ENCODE measurements at places on chromosomes 4 and X.
A peak's percentile ranks its signal among the peaks of the same experiment; 100 is the strongest.

GRCh38 chrX:16671005-16671404 lies 21.0 kb downstream of the S100G start:
- peak; percentile 10 for DNase-seq

DNA sequence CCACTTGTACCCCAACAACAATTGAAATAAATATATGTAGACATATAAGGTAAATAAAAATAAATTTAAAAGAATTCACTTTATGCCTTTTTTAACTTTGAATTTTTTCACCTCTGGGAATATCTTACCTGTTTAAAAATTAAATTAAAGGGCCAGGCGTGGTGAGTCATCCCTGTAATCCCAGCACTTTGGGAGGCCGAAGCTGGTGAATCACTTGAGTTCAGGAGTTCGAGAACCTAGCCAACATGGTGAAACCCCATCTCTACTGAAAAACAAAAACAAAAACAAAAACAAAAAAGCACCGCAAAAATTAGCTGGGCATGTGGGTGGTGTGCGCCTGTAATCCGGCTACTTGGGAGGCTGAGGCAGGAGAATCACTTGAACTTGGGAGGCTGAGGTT lies 164.8 kb downstream of the AASDH start:
- no peak for DNase-seq

DNA sequence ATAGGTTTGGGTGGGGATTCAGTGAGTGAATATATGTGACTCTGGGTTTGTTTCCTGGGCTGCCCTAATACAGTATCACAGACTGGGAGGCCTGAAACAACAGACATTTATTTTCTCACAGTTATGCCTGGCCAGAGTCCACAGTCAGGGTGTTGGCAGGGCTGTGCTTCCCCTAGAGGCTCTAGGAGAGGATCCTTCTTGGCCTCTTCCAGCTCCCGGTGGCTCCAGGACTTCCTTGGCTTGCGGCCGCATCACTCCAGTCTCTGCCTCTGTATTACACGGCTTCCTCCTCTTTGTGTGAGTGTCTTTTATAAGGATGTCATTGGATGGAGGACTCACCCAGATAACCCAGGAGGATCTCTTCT lies 5.2 kb upstream of the JAKMIP1 start:
- DNase-seq = no peak

GRCh38 chr4:815464-816146 lies 10.3 kb downstream of the CPLX1 start:
- no peak for DNase-seq

DNA sequence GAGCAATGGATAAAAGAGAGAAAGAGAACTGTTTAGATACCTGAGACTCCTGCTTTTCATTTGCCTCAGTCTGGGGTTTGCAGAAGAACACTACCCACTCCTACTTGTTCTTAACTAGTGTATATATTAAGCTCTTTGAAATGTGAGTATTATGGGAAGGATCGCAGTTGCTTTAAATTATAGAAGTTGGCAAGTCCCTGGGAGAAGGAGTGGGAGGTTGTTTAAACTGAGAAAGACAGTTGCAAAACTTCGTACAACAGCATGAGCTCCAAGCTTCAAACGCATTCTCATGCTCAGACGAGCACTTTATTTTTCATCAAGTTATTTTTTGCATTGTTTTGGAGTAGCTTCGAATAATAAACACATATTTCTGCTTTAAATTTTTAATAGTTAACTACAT lies 88.1 kb upstream of the C1QTNF7 start:
- DNase-seq = no peak

DNA sequence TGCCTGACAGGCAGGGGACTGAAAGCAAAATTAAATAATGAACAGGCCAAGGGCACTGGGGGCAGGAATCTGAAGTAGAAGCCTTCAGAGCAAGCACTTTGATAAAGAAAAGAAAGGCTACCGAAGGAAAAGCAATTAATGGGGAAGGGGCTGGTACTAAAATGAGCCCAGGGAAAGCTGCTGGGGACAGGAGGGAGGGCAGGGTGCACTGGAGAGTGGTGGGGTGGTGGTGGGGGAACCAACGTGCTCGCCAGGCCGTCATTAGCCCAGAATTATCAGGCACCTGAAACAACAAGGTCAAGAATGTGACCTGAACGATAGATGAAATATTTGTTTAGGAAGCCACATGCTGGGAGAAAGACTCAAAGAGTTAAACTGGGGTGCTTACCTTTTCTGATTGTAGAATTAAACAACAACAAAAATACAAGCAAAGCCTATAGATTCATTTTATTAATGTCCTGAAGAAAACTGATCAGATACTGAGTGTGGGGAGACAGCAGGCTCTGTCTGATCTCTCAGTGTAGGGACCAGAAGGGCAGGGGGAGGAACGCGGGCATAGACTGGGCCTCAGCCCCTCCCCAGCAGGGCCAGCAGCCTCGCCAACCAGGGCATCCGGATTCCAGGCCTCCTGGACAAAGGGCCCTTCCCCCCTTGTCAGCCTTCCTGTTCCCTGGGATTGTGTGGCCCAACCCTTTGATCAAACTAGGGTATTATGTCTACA lies 239.7 kb upstream of the KLF3 start:
- no peak for DNase-seq

GRCh38 chrX:130321550-130321949 lies 18.2 kb upstream of the SLC25A14 start:
- no peak for DNase-seq

DNA sequence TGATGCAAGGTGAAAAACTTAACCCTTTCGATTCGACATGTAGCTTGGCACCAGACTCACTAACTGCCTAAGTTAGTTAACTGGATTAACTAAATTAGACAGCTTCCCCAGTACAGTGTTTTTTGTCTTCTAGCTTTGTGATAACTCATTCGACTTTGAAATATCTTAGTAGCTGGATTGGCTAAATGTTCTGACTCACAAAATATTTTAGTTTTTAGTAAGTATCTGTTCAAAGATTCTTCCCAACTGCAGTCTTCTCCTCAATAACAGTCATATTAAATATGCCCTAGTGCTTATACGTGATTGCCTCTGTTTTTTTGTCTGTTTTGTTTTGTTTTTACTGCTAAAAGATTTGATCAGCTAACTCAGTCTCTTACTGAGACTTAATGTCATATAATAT lies 102.9 kb downstream of the KCNIP4 start:
- no peak for DNase-seq

Measured in PC-9 (cell line).